CD8-positive, alpha-beta T cell (primary cell): ENCODE measurements at places on chromosomes 2 and 18.

DNA sequence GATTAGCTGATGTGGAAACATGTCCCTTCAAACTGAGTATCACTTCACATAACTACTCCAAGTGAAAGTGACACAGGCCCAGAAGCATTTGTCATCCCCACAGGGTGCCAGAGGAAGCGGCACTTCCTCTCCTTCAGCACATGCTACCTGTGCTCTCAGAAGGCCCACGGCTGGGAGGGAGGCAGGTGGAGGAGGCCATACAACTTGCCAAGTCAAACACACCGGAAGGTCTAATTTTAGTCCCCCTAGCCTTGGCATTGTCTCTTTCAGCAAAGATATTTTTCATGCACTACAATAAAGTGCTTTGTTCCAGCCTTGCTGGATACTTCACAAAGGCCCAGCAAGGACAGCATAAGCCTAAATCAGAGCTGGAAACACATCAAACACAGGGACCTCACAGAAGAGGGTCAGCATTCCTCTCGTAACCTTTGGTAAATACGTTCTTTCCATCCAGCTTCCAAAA lies 38.0 kb downstream of the VSNL1 start:
- no peak for DNase-seq

GRCh38 chr2:100242891-100243619 lies 79.2 kb downstream of the LONRF2 start:
- DNase-seq, result no peak

DNA sequence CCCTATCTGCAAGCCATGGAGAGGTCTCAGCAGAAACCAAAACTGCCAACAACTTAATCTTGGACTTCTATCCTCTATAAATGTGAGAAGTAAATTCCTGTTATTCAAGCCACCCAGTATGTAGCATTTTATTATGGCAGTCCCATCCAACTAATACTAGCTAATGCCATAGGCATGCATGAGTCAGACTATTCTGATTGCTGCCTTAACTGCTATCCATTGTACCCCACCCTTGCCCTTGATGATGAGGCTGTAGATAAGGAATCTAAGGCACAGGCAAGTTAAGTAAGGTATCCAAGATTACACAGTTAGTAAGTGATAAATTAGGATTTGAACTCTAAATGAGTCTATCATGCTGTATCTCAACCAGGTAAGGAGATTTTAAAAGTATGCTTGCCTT lies 223.0 kb downstream of the UBE2E3 start:
- DNase-seq, result no peak

- DNase-seq, result no peak
These were observed 199.5 kb upstream of the MEIS1 start for GRCh38 chr2:66235428-66235827.

DNA sequence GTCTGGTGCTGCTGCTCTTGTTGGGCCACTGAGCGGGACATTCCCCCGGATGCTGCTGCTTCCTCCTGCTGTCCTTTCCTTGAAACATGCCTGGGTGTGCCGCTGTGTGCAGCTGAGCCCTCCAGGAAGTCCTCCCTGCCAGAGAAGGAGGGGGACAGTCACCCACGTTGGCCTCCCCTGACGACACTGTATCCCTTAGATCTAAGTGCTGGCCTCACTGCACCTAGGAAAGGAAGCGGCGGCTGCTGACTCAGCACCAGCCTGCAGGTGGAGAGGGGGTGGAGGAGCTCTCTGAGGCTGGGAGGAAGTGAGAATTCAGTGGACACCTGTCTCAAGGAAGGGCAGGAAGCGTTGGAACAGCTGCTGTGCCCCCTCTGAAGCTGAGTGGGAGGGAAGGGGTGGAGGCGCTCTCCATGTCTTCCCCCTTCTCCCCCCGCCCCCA lies 239.8 kb downstream of the HAUS1 start:
- peak; percentile 66 for DNase-seq

- no peak for DNase-seq
These were observed at the start of gene THSD7B for GRCh38 chr2:136765256-136766072. THSD7B (plus strand) TSS chr2:136765545; CDS start chr2:136882179, 116,634 bp downstream.
